ENCODE measurements at places on chromosomes 2 and 18.

DNA sequence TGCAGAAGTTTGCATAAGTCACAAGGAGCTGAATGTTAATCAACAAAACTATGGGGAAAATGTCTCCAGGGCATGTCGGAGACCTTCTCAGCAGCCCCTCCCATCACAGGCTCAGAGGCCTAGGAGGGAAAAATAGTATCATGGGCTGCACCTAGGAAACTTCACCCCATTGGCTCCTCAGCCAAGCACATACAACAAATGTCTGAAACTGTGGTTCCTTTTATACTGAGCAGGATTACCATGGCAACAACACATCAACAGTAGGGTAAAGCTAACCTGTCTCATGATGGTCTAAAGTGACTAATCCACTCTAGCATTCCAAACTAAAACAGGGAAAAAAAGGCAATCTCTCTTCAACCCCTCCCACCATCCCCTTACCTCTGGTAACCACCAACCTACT is 3.2 kb upstream of the NEMP2 start:
- DNase-seq: no peak

DNA sequence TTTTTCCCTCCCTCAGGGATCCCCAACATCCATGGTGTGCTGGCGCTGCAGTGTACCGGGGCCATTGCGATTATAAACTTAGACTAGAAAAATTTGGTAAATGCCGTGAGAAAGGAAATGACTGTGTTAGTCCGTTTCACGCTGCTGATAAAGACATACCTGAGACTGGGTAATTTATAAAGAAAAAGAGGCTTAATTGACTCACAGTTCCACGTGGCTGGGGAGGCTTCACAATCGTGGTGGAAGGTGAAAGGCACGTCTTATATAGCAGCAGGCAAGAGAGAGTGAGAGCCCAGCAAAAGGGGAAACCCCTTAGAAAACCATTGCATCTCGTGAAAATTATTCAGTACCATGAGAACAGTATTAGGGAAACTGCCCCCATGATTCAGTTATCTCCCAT is 44.3 kb downstream of the NTSR2 start:
- DNase-seq: no peak

GRCh38 chr18:58859907-58860306 is 4.8 kb upstream of the ZNF532 start:
- no peak for DNase-seq

DNA sequence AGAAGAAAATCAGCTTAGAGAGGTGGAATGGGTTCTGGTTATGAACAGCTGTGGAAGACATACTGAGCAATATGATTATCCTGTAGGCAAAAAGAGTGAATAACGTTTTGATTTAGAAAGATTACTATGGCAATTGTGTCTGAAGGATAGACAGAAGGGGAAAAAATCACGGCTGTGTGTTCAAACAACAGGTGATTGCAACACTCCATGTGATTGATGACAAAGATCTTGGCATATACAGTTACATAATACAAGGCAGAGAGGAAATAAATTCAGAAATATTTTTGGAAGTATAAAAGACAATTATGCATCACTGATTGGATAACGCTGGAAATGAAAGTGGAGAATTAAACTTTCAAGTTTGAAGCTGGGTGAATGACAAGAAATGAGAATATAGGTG is 58.5 kb upstream of the KCNJ3 start:
- no peak for DNase-seq

GRCh38 chr18:32867330-32867729 is 94.5 kb upstream of the KLHL14 start:
- no peak for DNase-seq

GRCh38 chr2:53493210-53493609 is 274.4 kb upstream of the CHAC2 start:
- DNase-seq: no peak

DNA sequence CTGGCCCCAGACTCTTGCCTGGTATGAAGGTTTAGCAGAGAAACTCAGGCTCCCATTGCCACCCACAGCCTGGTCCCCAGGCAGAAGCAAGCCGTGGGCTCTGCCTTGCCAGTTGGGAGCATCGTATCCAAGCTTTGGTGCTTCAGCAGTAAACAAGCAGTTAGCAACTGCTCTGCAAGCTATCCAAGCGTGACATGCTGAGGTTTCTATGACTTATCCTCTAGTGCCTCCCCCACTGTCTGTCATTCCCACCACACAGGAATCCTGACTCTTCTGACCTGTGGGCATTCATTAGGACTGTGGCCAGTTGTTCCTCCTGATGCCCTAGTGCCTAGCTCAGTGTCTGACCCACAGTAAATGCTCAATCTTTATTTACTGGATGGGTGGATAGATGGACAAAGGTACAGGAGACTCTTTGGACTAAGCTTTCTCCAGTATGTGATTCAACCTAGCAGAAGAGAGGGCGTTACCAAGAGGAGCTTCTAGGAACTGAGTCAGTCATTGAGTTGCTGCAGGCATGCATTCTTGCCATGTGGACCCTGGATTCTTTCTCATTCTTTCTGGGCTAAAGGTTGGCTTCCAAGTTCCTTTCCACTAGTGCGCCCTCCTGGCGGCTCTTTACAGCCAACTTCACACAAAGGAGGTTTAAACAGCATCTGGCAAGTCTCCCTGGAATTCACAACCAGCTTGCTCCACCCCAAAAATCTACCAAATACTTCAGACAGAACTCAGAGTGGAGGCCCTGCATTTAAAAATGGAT is 40.6 kb upstream of the MRPL19 start:
- DNase-seq: no peak

DNA sequence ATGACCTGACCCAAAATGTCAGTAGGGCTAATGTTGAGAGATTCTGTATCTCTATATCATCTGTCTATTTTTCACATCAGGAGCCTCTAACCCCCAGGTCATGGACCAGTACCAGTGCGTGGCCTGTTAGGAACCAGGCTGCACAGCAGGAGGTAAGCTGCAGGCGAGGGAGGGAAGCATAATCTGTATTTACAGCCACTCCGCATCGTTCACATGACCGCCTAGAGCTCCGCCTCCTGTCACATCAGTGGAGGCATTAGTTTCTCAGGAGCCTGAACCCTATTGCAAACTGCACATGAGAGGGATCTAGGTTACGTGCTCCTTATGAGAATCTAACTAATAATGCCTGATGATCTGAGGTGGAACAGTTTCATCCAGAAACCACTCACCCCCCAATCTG is 180.6 kb downstream of the RDH14 start:
- DNase-seq: no peak

DNA sequence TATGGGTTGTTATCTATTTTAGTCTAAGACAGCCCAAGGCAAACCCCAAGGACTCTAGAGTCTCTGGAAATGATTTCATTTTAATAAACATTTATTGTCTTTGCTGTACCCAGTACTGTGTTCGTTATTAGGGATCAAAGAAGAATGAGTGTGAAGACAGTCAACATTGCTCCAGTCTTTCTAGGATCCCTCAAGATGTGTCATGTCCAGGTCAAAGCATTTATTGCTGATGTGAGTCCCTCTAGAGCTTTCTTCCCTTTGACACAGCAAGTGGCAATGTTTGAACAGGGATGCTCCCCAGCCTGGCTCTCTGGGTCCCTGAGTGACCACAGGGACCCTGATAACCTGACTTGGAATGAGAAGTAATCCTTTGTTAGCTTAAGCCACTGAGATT is 123.1 kb upstream of the STK17B start:
- no peak for DNase-seq

- no peak for DNase-seq
Measured at GRCh38 chr2:161005170-161005569, 155.1 kb upstream of the TANK start.

DNA sequence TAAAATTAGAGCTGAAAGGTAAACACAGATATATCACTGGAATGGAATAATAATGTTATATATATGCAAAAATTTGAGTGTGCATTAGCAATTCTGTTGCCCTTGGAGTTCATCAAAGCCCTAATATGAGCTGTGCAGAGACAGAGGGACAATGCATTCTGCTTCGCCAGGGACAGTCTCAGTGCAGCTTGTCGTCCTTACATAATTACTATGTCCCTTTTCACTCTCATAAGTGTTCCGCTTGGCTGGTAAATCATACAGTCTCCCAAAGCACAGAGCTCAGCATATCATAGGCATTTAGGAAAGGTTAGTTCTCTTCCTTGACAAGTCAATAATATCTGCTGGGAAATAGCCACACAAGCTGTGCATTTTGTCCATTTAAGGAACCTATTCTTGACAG is 30.7 kb downstream of the MAPK4 start:
- peak; percentile 76 for DNase-seq

DNA sequence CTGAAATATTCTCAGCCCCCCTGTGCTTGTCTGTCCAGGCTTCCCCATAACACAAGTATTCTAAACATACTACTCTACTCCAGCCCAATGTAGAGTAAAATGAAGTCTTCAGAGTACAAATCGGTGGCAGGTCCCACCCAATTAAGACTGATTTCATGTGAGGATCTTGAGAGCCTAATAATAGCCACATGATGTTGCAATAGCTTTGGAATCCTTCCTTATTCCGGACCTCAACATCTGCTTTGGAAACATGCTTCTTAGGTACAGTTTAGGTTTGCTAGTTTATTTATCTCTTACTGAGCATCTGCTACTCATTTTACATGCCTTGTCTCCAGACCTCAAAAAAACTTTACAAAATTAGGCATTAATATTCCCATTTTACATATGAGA is 207.3 kb upstream of the RAB6C start:
- DNase-seq: no peak

GRCh38 chr2:84116143-84116542 is 342.9 kb downstream of the SUCLG1 start:
- no peak for DNase-seq

GRCh38 chr18:63237881-63238692 is 81.5 kb downstream of the BCL2 start:
- no peak for DNase-seq

- DNase-seq: peak; percentile 56
Measured at GRCh38 chr2:8525582-8526402, 156.1 kb upstream of the ID2 start.

DNA sequence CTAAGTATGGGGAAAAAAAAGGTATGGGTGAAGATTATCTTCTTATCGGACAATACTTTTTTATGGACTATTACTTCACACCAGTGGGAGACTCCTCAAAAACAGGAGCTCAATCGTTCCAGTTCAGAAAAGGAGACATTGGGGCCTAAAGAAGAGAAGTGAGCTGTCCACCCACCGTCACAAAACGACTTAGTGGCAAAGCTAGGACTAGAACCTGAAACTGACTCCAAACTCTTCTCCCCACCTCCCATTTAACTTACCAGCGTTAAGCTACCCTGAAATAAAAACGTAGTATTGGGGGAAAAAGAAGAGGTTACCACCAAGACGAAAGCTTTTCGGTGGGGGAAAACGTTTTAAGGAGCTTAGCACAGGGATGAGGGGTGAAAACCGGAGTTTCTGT is 503 bp downstream of the GTF3C3 start:
- no peak for DNase-seq

- DNase-seq: no peak
Measured at GRCh38 chr2:8239531-8240088, 442.2 kb upstream of the ID2 start.

DNA sequence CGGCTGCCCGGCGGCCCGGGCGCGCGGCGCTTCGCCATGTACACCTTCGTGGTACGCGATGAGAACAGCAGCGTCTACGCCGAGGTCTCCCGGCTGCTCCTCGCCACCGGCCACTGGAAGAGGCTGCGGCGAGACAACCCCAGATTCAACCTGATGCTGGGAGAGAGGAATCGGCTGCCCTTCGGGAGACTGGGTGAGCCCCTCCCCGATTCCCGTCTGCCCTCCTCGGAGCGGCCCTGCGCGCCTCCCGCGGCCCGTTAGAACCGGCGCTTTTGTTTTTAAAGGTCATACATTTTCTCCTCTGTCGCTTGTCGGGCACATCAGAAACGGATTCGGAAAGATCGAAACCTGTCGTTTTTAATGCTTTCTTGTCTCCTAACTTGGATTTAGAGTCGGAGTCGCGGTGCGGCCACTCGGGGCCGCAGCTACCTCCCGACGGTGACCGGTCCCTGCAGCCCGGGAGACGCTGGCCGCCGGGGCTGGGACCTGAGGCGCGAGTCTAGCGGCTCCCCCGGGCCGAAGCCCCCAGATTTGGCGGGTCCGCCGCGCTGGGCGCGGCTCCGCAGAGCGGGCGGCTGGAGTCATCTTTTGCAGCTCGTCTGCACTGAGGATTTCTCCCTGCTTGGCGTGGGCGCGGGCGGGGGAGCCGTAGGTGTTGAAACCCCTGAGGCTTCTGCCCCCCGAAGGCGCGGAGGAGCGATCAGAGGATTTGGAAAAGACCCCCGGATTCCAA is 519 bp downstream of the TTL start:
- no peak for DNase-seq

DNA sequence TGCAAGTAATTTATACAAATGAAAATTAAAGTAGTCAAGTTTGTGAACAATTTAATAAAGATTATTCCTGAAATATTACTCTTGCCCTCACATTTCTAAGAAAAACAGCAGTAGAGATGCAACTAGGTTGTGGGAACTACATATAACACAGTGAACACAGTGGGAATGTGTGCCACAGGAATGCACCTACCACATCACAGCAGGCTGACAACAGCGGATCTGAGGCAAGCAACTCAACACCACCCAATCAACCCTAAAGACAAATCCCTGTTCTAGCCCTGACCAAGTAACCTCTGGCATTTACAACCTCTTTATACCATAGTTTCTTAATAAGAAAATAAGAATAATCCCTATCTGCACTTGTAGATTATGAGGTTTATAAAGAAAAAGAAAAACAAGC is 23.4 kb downstream of the MBOAT2 start:
- no peak for DNase-seq

- no peak for DNase-seq
Measured at GRCh38 chr2:205637779-205638503, 44.4 kb upstream of the NRP2 start.

DNA sequence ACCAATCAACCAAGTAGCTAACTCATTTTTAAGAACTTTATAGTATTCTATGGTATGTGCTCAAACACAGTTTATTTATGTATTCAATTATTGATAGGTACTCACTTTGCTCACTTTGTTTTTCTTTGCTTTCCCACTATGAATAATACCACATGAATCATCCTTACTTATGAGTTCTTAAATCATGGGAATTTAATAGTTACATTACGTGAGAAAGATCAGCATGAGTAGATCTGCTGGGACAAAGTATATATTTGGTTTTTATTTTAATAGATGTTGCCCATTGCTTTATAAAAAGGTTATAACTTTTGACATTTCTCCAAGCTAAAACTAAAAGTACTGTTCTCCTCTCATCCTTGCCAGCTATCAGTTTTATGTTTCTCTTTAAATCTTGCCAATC is 390.7 kb downstream of the LRATD1 start:
- no peak for DNase-seq

DNA sequence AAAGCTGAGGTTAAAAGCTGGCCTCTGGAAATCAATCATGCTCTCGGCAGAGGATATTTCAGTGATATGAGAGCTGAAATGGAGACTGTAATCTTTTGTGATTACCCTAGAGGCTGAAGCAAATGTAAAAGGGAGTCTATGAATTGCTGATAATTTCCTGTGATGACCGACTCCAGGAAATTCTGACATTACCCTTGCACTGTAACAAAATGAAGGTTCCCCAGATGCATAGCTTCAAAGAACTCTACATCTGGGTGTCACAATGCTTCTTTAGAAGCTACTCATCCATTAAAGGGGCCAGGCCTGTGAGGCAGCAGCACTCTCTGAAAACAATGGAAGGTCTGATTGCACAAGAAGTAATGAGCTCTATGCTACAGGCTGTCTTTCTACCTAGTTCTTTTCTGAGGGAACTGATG is 268.2 kb upstream of the SESTD1 start:
- DNase-seq: no peak
